Progenitor cell of endocrine pancreas (in vitro differentiated cells): ENCODE measurements at places on chromosomes 3 and 15. TPM values are rescaled to one million over a fixed set of nuclear protein-coding genes. Genes with fewer than 3 reads are reported as not detected.

GRCh38 chr3:13536832-13537231 is 12.1 kb upstream of the FBLN2 start:
- no peak for DNase-seq
- no peak overlapping the region for H3K4me3 ChIP-seq
- peaks cover 23% of the 10 kb centered on the region for H3K27me3 ChIP-seq
- no peak overlapping the region for H3K27ac ChIP-seq
- H3K36me3 ChIP-seq: no peaks in the 10 kb centered on the region
- no peaks in the 10 kb centered on the region for H3K4me1 ChIP-seq

DNA sequence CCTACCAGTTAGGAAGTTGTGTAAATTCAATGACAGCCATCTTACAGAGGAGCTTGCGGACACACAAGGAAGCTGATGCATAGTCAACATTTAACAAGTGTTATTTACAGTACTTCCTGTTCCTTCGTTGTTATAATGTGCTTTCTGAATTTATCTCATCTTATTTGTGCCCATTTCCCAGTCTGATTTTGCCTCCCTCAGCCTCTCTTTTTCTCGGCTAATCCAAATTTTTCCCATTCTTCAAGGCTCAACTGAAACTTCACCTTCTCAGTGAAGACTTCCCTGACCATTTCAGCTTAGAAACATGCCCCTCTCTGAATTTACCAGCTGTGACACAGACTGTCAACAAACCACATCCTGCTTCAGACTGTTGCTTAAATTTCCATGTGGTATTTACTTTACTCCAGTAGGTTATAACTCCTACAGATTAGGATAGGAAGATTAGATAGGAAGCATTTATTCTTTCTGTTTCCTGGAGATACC is 55.7 kb upstream of the CP start:
- peaks cover 37% of the 10 kb centered on the region for H3K4me1 ChIP-seq
- DNase-seq: no peak
- H3K36me3 ChIP-seq: no peaks in the 10 kb centered on the region

DNA sequence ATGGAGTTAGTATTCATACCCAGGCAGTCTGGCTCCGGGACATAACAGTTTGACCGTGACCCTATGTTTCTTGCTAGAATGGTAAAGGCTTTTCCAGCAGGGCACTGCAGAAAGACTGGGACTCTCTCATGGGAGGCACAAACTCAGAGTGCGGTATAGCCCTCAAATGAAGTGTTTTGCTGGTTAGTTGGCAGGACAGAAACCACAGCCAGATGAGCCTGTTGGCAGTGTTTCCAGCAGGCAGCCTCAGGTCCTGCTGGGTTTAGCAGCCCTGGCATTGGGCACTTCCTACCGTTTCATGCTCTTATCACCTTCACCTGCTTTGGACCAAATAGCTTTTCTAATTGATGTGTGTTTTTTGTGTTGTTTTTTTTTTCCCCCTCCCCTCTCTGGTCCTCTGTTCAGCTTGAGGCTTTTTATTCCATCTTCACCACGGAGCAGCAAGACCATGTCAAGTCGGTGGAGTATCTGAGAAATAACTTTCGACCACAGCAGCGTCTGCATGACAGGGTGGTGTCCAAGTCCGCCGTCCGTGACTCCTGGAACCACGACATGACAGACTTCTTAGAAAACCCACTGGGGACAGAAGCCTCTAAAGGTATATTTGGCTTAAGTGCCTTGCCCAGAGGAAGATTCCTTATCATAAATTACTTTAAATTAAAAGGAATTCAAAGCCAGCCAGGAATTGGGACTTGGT is 205.6 kb downstream of the FEZF2 start:
- no peaks in the 10 kb centered on the region for H3K27me3 ChIP-seq
- peaks cover 10% of the 10 kb centered on the region for H3K36me3 ChIP-seq
- DNase-seq: no peak
- no peak overlapping the region for H3K4me3 ChIP-seq
- H3K27ac ChIP-seq: no peak overlapping the region

DNA sequence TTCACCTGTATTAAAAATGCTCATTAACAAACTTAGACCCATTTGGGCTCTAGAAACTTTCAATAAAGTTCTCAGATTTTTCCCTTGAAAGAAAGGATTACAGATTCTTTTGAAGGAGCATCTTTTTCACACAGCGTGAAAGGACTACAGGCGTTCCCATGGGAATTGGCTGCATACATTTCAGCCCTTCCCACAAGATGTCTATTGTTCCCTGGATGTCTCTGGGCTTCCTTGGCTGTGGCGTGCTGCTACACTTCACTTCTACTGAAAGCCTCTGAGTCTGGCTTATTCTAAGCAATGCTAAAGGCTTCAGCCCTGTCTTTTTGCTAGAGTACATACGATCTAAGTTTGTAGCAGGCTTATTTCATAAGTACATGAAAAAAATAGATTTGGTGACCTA is 1.4 kb downstream of the VEPH1 start:
- H3K4me3 ChIP-seq: no peak overlapping the region
- H3K27me3 ChIP-seq: no peaks in the 10 kb centered on the region
- no peaks in the 10 kb centered on the region for H3K36me3 ChIP-seq
- no peak overlapping the region for H3K27ac ChIP-seq
- no peak for DNase-seq

The SCG5 gene
- 18.2 and 19.4 TPM in 2 replicates for total RNA-seq

DNA sequence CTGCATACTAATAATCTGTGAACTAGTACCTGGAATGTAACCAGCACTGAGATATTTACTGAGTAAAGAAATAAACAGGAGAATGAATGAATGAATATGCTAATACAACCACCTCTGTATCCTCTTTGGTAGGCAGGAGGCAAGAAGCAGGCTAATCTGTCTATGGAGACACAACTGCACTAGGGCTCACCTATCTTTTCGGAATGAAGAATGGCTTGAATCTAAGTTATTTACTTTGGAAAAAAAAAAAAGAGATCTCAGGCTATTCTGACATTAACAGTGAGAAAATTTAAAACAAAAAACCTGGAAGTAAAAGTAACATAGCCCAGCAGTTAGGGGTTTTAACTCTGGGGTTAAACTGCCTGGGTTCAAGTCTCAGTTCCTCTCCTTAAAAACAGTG is 174.2 kb downstream of the FOXP1 start:
- DNase-seq: no peak
- H3K36me3 ChIP-seq: peaks cover 2% of the 10 kb centered on the region
- no peak overlapping the region for H3K4me3 ChIP-seq
- H3K27me3 ChIP-seq: no peaks in the 10 kb centered on the region
- peaks cover 30% of the 10 kb centered on the region for H3K4me1 ChIP-seq

The RPUSD3 gene
- total RNA-seq: 55.0 and 60.3 TPM in 2 replicates

DNA sequence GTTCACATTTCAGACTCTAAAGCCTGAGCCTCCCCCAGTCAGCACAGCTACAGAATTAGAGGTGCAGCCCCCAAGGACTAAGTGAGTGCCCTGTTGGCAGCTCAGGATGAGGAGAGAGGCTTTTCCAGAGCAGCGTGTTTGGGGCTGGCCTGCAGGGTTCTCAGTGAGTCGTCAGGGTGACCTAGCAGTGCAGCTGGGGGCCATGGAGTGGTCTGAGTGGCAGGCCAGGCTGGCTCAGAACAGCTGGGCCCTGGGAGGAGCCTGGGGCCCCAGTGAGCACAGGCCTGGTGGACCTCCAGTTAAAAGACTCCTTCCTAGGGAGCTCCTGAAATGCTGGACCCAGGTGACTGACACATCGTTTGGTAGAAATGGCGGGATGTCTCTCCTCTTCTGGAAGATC is 108.3 kb downstream of the SLC49A4 start:
- H3K4me1 ChIP-seq: no peaks in the 10 kb centered on the region
- H3K36me3 ChIP-seq: no peaks in the 10 kb centered on the region
- no peak overlapping the region for H3K27ac ChIP-seq
- DNase-seq: no peak
- no peaks in the 10 kb centered on the region for H3K27me3 ChIP-seq

The LAMB2 gene
- total RNA-seq: 273 and 278 TPM in 2 replicates

The GATM gene
- total RNA-seq: 64.1 and 75.5 TPM in 2 replicates

DNA sequence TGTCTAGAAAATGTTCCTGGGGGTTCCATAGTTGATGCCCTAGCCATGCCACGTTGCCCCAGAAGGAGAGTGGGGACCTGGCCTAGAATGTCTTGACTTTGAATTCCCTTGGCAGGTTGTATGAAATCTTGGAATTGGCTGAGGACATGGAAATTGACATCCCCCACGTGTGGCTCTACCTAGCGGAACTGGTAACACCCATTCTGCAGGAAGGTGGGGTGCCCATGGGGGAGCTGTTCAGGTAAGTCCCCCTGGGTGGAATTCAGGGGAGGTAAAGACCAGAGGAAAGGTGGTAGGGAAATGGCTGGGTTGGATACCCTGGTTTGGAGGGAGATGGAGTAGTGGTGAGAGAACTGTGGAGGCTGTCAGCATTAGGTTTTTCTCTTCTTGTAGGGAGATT is 8.9 kb upstream of the FAM131A start:
- H3K4me1 ChIP-seq: no peaks in the 10 kb centered on the region
- no peak overlapping the region for H3K4me3 ChIP-seq
- no peak overlapping the region for H3K27ac ChIP-seq
- peaks cover 49% of the 10 kb centered on the region for H3K36me3 ChIP-seq
- no peak for DNase-seq

The TF gene
- 3.8 and 4.4 TPM in 2 replicates for total RNA-seq

The ACOX2 gene
- 11.7 and 12.8 TPM in 2 replicates for total RNA-seq

GRCh38 chr3:144235489-144235888 is 263.9 kb downstream of the DIPK2A start:
- no peak overlapping the region for H3K27ac ChIP-seq
- no peak overlapping the region for H3K4me3 ChIP-seq
- no peak for DNase-seq
- no peaks in the 10 kb centered on the region for H3K4me1 ChIP-seq

DNA sequence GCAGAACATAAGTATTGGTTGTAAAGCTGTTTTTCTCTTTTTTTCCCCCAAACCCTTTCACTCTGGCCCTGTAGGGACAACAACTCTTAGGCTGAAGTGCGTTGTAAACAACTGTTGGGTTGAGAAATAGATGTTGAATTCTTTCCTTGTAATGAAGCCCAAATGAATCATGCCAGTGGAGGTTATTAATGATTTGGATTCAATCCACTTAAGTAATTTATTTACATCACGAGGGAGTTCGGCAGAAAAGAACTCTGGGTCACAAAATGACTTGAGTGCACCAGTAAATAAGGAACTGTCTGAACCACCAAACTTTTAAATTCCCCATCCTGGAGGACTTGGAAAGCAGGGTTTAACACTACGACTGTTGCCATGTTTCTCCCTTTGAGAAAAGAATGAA is 218.9 kb downstream of the PDZRN3 start:
- DNase-seq: no peak
- no peaks in the 10 kb centered on the region for H3K27me3 ChIP-seq
- no peaks in the 10 kb centered on the region for H3K4me1 ChIP-seq
- H3K36me3 ChIP-seq: peaks cover 7% of the 10 kb centered on the region

DNA sequence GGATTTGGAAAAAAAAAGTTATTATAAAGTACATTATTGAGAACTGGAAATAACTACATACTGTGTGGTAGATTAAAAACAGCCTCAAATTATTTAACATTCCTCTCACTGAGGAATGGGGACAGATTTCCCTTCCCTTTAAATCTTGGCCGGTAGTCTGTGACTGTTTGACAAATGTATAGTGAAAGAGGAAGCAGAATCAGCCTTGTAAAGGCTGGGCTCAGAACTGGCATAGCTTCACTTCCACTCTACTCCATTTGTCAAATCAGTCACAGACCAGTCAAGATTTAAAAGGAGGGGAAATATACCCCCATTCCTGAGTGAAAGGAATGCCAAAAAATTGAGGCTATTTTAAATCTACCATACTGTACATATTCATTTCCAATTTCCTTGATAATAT is 18.2 kb upstream of the B4GALT4 start:
- H3K36me3 ChIP-seq: no peaks in the 10 kb centered on the region
- no peaks in the 10 kb centered on the region for H3K27me3 ChIP-seq
- DNase-seq: no peak
- peaks cover 15% of the 10 kb centered on the region for H3K4me1 ChIP-seq
- no peak overlapping the region for H3K27ac ChIP-seq
- H3K4me3 ChIP-seq: no peak overlapping the region

DNA sequence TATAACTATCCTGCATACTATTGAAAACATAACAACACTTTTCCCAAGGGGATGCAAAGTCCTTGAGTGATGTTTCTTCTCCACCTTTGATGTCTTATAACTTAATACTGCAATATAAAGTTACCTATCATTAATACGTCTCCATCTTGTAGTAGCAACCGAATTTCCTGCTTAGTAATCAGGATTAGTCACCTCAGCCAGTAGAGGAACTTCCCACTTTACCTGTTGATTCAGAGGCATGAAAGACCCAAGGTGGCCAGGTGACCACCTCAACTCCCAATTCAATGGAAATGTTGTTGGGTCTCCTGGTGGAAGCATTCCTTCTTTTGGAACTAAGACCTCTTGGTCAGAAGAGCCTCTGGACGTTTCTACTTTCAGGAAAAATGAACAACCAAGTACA is 3.5 kb upstream of the TMCC1 start:
- peaks cover 14% of the 10 kb centered on the region for H3K36me3 ChIP-seq
- H3K27me3 ChIP-seq: no peaks in the 10 kb centered on the region
- H3K4me1 ChIP-seq: peaks cover 10% of the 10 kb centered on the region
- no peak for DNase-seq
- no peak overlapping the region for H3K27ac ChIP-seq

DNA sequence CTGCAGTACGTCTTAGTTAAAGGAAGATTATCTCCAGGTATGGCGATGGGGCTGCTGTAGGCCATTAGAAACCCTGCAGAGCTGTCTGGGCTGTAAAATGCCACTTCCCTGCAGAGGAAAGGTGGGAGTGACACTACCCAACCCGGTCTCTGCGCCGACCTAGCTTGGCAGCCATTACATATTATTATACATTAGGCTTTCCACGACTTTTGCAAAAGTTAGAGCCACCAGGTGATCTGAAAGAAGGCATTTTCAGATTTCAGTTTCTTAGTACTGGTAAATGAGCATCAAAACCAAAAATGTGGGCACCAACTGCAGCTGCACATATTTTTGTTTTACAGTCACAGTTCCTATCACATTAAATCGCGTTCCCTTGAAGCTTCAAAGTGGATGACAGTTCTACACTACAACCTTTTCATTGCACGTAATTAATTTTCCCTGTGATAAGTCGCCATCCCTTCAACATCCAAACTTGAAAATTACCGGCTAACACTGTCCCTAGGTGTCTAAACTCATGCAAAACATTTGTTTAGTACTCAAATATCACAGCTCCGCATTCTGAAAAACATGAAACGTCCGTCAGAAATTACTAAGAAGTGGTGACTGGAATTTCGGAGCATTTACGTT is 81.4 kb upstream of the CHD2 start:
- peak overlapping the region; percentile 100 for H3K27ac ChIP-seq
- no peaks in the 10 kb centered on the region for H3K36me3 ChIP-seq
- peak overlapping the region; percentile 74 for H3K4me3 ChIP-seq
- DNase-seq: no peak
- no peaks in the 10 kb centered on the region for H3K27me3 ChIP-seq

The APOD gene
- total RNA-seq: not detected in 2 replicates
